ENCODE measurements at places on chromosomes 1 and 21.
A peak's percentile ranks its signal among the peaks of the same experiment; 100 is the strongest.

DNA sequence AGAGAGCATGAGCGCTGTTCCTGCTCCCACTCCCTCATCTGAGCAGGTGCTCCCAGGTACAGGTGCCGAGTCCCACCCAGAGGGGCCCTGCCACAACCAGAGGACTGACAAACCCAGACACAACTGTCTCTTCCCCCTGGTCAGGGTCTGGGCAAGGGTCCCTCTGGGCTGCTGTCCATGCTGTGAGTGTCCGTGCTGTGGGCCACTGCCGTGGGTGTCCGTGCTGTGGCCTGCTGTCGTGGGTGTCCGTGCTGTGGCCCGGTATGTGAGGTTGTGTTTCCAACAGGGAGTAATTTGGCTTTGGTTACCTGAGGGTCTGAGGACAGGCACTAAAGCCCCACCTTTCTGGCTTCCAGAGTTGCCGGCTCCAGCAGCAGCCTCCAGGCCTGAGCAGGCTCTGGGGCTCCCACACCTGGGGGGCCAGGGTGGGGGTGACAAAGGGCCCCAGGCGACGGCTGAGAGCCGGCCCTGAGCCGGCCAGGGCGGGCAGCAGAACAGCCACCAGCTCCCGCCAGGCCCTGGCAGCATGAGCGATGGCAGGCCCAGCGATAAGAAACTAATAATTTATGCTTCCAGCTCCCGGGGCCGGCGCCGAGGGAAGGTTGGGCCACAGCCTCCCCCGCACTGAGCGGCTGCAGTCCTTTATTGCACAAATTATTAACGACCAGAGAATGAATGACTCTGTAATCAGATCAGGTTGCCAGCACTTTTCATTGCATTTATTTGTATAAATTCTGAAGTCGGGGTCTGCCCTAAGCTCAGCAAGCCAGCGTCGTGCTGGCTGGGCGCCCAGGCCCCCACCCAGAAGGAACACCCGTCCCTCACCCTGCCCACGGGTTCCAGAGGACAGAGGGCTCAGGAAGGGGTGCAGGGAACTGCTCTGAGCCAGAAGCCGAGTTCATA lies 7.3 kb upstream of the SAMD11 start:
- no peak for DNase-seq

- no peak for DNase-seq
Measured at GRCh38 chr21:15468368-15468767, 261.4 kb upstream of the USP25 start.

DNA sequence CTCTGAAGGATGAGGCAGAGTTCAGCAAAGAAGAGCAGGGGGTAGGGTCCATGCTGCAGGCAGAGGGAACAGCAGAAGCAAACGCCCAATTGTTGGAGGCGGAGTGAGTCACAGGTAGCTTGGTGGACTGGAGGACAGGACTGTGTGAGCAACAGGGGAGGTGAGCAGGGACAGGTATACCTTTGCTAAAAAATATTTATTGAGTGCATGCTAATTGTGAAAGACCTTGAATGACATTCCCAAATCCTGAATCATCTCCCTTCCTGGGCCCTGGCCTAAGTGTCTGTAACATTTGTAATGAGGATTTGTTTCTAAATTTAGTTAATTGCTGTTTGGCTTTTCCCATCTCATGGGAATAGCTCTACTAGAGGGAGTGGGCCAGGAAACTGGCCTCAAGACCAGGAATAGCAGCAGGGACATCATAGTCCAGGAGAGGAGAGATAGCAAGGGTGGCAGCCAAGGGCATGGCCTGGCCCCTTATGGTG lies 123.7 kb downstream of the FOXD2 start:
- DNase-seq: no peak

DNA sequence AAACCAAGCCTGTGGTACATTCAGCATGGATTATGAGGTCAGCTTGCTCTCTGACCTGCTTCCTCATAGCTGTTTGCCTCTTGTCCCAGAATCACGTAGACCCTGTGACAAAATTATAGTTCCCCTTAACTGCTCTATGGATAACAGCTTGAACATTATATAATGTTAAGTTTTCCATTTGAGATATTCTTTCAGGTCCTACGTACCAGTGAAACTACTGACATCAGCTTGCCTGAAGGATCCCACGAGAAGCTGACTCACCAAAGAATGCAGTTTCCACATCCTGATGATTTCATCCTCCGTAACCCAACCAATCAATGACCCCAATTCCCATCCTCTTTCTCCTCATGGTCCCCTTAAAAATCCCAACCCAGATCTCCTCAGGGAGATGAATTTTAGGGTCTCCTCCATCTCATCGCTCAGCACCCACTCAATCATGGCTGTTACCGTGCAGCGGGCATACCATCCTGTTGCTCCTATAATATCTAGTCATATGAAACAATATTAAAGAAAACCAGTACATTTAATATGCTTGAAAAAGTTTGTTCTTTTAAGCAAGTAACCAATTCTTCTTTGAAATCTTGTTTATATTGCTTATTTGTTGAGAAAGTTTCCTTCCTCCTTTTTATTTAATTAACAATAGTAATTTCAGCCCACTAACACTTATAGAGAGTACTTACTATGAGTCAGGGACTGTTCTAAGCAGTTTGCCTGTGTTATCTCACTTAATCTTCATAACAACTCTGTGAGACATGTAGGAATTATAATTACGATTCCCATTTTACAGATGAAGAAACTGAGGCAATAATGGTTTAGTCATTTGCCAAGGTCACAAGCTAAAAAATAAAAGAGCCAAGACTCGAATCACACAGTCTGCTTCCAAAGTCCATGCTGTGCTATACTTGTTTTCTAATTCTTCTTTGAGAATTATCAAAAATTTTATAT lies 27.4 kb downstream of the CHML start:
- no peak for DNase-seq

DNA sequence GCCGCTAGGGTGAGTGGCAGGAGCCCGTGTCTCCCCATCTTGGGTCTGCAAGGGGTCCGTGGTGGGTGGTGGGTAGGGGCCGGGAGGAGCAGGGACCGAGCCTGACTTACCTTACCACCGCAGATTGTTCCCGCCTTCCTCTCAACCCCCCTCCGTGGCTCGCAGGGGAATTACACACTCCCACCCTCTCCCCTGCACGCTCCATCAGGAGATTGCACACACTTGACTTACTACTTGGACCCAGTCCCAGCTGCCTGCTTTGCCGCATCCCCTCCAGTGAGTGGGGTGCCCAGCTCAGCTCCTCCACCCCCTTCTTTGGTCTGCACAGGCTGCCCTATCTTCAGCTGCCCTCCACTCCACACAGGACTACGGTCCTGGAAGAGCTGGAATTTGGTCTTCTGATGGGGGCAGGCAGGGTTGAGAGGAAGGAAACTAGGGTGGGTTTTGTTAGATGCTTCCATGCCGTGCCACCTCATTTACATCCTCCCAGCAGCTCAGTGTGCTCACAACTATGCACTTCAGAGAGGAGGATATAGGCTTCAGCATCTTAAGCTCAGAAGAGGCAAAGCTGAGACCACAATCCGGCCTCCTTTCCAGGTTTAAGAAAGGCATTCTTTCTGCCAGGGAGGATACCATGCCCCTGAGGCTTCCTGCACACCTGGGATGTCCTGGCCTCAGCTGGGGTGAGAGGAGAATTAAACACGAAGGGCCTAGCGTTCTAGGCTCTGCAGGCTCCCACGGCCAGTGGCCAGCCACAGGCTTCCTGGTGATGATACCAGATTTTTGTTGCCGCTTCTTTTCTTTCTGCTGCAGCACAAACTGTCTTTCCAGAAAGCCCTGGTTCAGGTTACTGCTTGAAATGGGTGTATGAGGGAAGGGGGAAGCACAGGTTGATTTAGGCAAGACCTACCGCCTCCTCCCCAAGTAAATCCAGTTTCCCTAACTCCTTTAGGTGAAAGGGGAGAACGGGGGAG lies 2.3 kb downstream of the KCNC4 start:
- DNase-seq: peak; percentile 74

DNA sequence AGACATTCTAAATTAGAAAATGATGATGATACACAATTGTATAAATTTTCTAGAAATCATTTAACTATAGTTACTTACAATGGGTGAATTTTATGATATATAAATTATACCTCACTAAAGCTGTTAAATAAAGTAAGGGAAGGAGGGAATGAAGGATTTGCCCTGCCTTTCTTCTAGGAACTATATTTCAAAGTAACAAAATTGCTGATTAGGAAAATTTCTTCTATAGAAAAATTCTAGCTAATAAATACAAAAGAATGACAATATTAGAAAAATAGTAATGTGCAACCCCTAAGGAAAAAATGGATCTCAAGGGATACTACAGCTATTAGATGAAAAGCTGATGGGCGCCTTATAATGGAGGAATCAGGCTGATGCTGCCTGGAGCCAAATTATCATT lies 23.1 kb downstream of the SPATA6 start:
- no peak for DNase-seq

DNA sequence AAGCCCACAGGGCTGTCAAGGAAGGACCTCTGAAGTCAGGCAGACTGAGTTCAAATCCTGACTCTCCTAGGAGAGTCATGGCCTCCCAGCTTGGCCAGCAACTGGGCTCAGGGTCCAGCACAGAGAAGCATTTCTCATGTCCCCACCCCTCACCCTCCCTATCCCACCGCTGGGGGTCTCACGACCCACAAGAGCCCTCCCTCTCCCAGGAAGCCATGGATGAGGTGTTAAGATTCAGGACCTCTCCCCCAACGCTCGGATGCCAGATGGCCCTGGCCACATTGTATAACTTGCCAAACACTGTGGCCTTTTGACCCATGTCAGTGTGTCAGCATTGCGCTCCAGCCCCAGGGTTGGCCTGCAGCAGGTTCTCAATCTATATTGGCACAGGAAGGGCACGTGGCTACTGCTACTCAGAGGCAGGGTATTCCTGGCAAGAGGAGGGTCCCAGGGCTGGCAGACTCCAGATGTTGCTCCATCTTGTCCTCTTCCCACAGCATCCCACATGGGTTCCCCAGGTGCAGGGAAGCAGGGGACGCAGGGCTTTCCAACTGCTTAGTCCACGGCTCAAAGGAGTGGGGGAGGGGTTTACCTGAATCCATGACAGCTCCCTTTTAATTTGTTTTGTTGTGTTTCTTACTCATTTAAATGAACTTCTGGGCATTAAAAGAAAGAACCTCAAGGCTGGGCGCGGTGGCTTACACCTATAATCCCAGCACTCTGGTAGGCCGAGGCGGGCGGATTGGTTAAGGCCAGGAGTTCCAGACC lies 10.5 kb downstream of the SLC2A1 start:
- no peak for DNase-seq

DNA sequence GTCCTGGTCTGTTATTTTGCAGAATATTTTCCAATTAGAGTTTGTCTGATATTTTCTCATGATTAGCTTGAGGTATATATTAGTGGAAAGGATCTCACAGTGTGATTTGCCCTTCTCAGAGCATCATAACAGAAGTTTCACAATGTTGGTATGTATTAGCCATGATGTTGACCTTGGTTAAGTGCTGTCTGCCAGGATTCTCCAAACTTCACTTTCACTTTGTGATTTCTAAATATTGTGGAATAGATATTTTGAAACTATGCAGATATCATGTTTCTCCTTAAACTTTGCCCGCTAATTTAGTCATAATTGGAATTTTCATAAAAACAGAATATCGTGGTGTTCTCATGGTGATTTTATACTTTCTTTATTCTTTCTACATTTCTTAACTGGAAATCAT lies 98.0 kb upstream of the DEPDC1 start:
- DNase-seq: no peak

DNA sequence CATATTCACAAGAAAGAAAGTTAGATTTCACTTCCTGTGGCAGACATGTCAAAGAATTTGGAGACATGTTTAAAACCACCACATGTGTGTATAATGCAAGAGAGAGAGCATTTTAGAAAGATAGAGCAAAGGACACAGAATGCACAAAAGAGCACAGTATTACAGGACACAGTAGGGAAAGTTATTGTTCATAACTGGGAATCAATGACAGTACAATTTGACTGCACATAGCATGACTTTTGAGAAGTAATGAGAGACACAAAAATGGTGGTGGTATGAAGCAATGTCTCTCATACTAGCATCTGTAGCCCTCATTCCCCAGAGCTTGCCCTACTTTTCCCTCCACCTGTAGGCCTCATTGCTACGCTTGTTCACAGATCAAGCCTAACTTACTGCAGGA lies 499.2 kb downstream of the PTPRC start:
- no peak for DNase-seq

All from NCI-H1092 (cell line).